HCEC 1CT (cell line): ENCODE measurements at places on chromosomes 1 and 21.

GRCh38 chr1:234123867-234124266, 219.4 kb downstream of the SLC35F3 start:
- DNase-seq, result no peak

- DNase-seq, result no peak
Measured at GRCh38 chr1:108847494-108847893, 9.4 kb downstream of the AKNAD1 start.

DNA sequence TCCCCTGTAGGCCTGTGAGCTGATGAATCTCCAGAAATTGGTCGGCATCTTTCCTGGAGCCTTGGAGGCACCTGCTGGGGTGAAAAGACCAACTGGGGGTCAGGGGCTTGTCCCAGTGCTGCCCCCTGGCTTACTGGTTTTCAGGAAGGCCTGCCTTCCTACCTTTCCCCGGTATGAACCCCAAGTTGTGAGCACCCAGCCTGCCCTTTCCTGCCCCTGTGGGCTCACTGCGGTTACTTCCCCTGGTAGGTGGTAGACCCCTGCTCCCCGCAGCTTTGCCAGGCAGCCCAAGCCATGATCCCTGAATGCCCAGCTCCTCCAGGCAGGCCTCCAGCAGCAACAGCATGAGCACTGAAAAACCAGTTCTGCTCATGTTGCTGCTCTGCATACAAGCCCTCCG, 10.2 kb downstream of the DMRTB1 start:
- DNase-seq, result no peak

DNA sequence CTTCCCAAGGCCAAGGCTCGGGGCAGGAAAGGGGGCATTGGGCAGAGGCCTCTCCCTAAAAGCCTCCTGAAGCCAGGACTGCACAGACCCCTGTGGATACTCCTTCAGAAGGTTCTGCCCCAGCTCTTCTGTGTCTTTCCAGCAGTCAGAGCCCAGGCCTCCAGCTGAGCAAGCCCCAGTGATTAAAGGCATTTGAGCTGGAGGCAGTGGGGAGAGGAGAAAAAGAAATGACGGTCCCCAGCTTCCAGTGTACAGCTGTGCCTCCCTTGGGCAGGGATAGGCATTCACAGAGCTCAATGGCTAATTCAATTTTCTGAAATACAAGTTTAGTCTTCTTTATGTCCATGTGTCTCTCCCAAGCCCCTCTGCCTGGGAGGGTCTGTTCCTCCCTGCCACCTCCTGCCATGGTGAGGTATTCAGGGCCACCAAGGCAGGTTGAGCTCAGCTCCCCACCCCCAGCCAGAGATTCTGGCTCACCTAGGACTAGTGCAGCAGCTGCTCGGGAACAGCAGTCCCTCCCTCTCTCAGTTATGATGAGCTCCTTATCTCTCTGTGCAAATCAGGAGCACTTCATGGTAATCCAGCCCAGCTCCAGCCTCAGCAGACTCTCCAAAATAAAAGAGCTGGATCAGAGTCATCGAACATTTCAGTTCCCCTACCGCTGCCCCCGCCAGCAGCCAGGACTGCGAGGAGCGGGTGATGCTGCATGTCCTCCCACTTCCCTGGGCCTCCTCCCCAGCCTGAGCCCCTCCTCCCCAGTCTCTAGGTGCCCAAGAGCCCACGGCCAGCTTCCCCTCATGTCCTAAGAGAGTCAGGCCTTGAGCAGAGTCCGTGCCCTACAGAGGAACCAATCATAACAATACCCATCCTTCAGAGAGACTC, 208.4 kb upstream of the ZC3H12A start:
- DNase-seq, result no peak

- peak; percentile 81 for DNase-seq
Measured at GRCh38 chr1:64019818-64020217, 183.6 kb upstream of the UBE2U start.

GRCh38 chr1:181079382-181079781, 9.1 kb upstream of the IER5 start:
- peak; percentile 55 for DNase-seq

DNA sequence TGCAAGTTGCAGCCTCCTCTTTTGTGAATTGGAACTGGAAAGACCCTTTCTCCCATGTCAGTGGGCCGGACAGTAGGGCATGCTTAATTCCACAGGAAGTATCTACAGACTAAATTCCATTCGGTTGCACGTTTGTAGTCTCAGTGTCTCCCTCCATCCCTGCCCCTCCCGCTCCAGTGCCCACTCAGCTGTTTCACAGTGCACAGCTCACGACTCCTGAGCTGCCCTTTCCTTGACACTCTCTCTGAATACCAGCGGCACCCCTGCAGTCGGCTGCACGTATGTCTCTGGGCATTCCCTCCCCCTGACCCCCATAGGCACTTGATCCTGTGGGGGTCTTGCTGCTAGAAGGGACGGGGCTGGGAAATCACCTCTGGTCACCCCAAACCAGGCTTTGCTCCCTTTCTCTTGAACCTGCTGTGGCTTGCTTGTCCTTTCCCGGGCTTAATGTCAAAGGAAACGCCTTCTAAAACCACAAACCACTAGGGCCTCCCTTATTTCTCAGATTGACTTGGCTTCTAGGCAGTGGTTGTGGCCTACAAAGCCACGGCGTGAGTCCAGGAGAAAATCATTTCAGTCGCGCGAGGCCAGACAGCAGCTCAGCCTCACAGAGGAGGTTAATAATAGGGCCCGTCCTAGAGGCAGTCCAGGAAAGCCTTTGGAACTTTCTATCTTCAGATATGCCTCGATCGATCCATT, 365.3 kb upstream of the PROX1 start:
- no peak for DNase-seq

DNA sequence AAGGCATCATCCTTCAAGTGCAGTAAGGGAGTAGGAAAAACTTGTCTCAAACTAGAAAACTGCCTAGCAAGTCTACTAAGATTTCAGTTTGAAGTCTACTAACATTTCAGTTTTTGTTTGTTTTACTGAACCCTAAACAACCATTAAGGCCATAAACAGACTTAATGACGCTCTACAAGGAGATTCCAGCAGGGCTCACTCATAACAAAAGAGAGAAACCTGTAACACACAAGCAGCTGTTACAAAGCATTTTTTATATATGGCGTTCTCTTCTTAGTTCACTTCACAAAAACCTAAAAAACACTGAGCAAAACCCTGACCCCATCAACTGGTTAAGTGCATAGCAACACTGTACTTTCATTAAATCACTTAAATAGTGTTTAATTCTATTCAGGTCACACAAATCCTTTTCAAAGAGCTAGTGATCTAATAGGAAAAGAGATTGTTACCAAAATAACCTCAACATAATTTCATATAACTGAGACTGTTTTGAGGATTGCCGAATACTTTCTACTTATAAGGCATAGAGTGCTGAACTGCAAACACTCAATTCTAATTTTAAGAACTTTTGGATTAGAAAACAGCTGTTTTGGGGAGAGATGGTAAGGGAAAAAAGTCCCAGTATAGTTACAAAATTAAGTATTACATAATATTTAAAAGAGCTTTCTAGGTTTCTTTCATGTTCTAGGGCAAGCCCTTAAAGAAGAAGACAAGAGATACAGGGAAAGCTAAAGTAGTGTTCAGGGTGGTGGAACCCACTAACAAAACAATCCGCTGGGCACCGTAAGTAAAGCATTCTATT, 1.4 kb downstream of the B3GALNT2 start:
- peak; percentile 56 for DNase-seq

GRCh38 chr21:43889069-43889468, 24.0 kb downstream of the AGPAT3 start:
- no peak for DNase-seq

- DNase-seq, result no peak
Measured at GRCh38 chr1:8426996-8427395, 109.1 kb downstream of the SLC45A1 start.

DNA sequence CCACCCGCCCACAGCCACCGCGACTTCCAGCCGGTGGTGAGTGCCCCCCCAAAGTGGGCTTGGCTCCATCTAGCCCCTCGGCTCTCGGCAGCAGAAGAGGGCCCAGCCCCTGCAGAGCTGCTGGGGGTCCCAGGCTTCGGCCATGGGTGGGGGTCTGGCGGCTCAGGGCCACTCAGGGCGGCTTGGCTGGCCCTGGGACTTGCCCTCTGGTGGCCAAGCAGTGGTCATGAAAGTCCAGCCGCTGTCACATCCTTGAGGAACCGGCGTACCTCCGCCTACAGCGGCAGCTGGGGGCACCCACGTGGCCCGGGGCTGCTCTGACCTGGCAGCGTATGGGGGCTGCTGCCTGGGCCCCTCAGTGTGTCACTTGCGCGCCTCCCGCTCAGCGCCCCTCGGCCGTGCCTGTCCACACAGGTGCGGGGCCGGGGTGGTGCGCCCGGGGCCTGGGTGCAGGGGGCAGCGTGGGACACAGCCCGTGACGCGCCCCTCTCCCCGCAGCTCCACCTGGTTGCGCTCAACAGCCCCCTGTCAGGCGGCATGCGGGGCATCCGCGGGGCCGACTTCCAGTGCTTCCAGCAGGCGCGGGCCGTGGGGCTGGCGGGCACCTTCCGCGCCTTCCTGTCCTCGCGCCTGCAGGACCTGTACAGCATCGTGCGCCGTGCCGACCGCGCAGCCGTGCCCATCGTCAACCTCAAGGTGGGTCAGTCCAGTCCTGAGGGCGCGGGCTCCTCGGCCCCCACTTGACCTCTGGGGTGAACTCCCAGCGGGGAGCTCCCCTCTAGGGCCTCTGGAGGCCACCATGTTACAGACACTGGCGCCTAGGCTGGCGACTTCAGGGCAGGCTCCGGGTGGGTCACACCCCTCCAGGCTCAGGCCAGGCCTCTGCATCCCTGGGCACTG, 32.4 kb downstream of the SLC19A1 start:
- no peak for DNase-seq

GRCh38 chr1:240169188-240169587, 77.5 kb downstream of the FMN2 start:
- DNase-seq, result peak; percentile 54

DNA sequence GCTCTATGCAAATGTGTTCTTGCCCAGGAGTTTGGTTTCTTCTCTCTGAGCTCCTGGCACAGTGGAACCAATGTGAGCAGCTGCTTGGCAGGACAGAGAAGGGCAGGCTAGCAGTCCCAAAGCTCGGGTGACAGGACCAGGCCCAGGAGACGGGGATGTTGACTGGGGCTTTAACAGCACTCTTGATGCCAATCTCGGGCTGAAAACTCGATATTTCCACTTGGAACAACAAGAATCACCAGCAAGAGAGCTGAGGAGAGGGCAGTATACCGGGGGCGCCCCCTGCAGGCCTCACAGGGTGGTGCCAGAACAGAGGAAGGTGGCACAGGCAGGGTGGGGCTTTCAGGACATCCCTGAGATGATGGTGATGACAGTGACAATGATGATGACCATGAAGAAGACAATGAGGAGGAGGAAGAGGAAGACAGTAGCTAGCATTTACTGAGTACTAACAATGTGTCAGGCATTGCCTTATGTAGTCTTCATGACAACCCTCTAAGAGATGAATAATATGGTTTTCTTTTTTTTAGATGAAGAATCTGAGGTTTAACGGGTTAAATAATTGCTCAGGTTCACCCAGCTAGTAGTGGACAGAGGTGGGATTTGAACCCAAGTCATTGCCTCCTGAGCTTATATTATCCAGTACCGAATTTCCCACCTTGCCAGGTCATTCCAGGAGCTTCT, 2.7 kb upstream of the KCNJ9 start:
- DNase-seq, result peak; percentile 8

DNA sequence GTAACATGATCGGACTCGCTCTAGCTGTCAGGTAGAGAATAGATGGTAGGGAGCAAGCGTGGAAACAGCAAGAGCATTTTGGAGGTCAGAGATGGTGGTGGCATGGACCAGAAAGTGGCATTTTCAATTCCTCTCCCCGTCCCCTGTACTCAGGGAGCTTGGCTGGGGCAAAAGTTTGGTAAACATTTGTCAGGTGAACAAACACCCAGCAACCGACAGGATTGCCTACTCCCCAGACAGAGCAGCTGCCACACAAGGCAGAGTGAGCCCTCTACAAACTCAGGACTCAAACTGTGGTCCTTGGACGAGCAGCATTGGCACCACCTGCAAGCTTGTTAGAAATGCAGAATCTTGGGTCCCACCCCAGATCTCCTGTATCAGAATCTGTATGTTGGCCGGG, 14.3 kb downstream of the PTAFR start:
- DNase-seq, result no peak

DNA sequence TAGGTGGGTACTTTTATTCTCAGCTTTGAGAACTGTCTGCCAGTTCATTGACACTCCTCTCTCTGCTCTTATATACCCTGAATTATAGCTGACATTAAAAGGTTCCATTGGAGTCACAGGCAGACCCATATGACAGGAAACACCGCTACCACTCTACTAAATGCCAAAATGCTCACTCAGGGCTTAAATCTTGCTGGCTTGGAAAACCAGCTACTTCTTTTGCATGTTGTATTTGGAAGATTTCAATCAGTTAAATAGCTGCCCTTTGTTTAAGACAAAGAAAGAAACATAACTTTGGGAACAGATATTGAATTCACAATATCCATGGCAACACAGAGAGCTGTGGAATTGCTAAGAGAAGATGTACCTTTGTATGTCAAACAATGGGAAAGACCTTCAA, 876.5 kb downstream of the USP25 start:
- DNase-seq, result no peak

DNA sequence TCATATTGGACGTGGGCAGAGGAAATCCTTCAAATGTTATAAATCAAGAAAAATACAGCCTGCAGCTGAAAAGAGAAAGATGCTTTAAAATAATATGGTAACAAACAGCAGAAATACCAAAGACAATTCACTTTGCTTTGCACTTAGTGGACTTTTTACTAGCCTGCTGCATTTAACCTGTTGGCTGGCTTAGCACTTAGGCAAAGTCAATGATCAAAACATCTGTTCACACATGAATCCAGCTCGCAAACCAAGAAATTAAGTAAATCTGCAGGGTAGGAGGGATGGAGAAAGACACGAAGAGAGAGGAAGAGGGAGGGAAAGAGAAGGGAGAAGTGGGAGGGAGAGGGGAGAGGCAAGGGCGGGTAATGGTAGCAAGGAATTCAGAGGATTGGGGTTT, 103.6 kb upstream of the RAB4A start:
- no peak for DNase-seq

GRCh38 chr1:52127181-52128180, 14.4 kb upstream of the ZFYVE9 start:
- peak; percentile 66 for DNase-seq
